ENCODE measurements at places on chromosomes 11 and 22. TPM values are rescaled to one million over a fixed set of nuclear protein-coding genes. Genes with fewer than 3 reads are reported as not detected.
A peak's percentile ranks its signal among the peaks of the same experiment; 100 is the strongest.

The TLCD5 gene
- total RNA-seq, result 13.4 TPM

GRCh38 chr22:50481440-50482106, at the start of gene ADM2:
Gene ADM2, plus strand, starts transcription at chr22:50481543. Its CDS starts 305 bp downstream, at chr22:50481848.
- DNase-seq, result peak; percentile 63

GRCh38 chr11:131723088-131723487, 352.7 kb downstream of the NTM start:
- no peak for DNase-seq

The WT1 gene
- 8.6 TPM for total RNA-seq

DNA sequence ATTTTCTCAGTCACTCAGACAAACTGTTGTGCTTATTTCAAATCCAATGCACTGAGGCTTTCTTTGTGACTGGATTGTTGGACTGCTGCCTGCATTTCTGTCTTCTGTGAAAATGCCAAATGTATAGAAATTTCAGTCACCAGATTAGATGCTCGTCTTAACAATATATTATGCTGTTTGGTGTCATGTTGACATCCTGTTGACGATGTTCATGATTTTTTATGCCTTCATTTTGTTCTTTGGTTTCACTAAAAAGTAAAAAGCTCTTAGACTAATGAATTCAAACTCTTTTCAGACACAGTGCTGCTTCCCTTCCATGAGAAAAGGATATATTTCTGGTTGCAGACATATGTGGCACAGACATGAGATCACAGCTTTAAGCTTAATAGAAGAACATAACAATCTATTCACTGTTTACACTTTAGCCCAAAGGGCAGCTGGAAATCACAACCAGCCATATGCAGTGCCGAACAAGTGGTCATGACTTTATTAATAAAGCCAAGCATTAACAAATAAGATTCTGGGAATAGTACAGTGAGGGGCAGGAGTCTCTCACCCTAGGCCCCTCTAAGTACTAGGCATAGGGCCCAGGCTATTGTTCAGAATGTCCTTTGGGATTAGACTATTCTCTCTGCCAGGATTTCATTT, 9.4 kb upstream of the SOX6 start:
- peak; percentile 43 for DNase-seq

The MRGPRF gene
- total RNA-seq, result 5.2 TPM

DNA sequence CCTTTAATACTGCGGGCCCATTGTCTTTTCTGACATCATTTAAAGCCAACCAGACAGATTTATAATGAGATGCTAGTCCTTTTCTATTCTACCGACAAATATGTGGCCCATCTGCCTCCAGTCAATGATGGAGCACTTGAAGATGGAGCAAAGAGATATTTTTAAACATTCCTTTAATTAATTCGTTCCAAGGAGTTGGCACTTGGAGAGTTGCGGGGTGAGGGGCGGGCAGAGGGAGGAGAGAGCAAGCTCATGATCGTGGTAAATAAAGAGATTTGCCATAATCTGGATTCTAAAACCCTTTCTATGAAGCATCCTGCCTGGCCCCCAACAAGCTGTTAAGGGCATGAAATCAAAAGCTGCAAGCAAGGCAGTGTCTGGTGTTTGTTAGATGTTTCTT, 5.0 kb downstream of the SLC1A2 start:
- DNase-seq, result no peak

The API5 gene
- 287 TPM for total RNA-seq

Data from A673 (cell line).